Activated CD4-positive, alpha-beta T cell treated with anti-CD3 and anti-CD28 coated beads, Interleukin-2, amount 10 ng/mL, durations not matched to agents 24 days and 14 days (primary cell): ENCODE measurements at places on chromosomes 4 and X. TPM values are rescaled to one million over a fixed set of nuclear protein-coding genes. Genes with fewer than 3 reads are reported as not detected.

DNA sequence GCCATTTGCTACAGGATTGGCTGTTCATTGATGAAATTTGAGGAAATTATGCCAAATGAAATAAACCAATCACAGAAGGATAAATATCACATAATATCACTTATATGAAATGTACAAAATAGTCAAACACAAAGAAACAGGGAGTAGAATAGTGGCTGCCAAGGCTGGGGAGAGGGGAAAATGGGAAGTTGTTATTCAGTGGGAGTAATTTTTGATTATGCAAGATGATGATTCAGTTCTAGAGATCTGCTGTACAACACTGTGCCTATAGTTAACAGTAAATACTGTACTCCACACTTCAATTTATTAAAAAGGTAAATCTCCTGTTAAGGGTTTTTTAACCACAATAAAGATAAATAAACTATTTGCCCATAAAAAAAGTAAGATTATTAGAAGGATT, 101.1 kb downstream of the TMA16 start:
- no peak for DNase-seq
- H3K27ac ChIP-seq, result no peak overlapping the region
- H3K4me3 ChIP-seq, result no peak overlapping the region
- no peaks in the 10 kb centered on the region for H3K36me3 ChIP-seq
- no peaks in the 10 kb centered on the region for H3K27me3 ChIP-seq

GRCh38 chr4:54942721-54943120, 182.7 kb downstream of the KDR start:
- peaks cover 38% of the 10 kb centered on the region for H3K4me1 ChIP-seq
- no peaks in the 10 kb centered on the region for H3K36me3 ChIP-seq
- peak overlapping the region; percentile 83 for H3K27ac ChIP-seq
- H3K4me3 ChIP-seq, result peak overlapping the region; percentile 50
- peak; percentile 84 for DNase-seq

GRCh38 chr4:98673978-98674377, 15.6 kb upstream of the TSPAN5 start:
- no peak overlapping the region for H3K4me3 ChIP-seq
- H3K27me3 ChIP-seq, result peaks cover 4% of the 10 kb centered on the region
- H3K27ac ChIP-seq, result no peak overlapping the region
- DNase-seq, result no peak
- no peaks in the 10 kb centered on the region for H3K36me3 ChIP-seq

TLR8 gene
- total RNA-seq, result not detected in 2 replicates
